ENCODE measurements at places on chromosomes 3 and 15. TPM values are rescaled to one million over a fixed set of nuclear protein-coding genes. Genes with fewer than 3 reads are reported as not detected.

GRCh38 chr15:80982205-80982604 is 7.4 kb downstream of the MESD start:
- DNase-seq = no peak

- DNase-seq = no peak
These were observed 421.6 kb upstream of the CBLB start for GRCh38 chr3:106290304-106290997.

DNA sequence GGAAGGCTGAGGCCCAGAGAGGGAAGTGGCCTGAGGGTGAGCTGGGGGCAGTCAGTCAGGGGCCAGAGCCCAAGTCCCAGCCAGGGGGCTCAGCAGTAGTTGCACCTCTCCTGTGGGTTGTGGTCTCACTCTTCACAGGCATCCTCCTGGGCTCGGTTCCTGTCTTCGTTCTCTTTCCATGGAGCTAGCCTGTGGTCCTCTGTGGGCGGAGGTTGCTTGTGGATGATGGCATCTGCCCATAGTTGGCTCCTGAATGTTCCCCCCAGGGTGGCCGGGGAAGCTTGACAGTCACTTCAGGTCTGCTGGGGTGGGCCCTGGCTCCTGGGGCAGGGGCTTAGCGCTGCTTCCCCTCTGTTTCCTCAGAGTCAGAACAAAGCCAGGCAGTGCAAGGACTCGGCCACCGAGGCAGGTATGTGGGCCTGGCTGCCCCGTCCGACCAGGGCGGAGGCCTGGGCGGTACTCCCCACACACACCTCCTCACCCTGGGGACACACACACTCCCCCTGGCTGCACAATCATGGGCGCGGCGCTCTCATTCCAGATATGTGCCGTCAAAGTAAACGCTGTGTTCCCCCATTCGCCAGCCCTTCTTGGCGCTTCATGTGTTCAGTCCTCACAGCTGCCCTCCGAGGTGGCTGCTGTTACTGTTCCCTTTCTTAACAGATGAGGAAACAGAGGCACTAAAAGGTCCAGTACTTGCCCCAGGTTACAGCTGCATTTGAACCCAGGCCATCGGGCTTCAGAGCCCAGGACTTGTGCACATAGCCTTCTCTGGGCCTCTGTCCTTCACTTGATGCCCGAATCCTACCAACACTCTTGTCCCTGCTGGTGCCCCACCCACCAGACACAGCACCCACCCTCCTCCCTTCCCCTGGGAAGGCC is 34.5 kb downstream of the PSTPIP1 start:
- DNase-seq = no peak

DNA sequence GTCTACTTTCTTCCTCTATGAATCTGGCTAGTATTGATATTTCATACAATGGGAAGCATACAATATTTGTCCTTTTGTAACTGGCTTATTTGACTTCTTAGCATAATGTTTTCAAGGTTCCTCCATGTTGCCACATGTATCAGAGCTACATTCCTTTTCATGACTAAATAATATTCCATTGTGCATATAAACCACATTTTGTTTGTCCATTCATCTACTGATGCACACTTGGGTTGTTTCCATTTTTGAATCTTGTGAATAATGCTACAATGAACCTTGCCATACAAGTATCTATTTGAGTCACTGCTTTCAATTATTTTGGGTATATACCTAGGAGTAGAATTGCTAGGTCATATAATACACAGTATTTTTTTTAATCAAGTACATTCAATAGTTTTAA is 38.0 kb downstream of the OSBPL10 start:
- no peak for DNase-seq

The MED12L gene
- 2.8 TPM for total RNA-seq

GRCh38 chr3:1228289-1228688 is 135.5 kb downstream of the CNTN6 start:
- DNase-seq = no peak

The TPRG1 gene
- not detected for total RNA-seq

DNA sequence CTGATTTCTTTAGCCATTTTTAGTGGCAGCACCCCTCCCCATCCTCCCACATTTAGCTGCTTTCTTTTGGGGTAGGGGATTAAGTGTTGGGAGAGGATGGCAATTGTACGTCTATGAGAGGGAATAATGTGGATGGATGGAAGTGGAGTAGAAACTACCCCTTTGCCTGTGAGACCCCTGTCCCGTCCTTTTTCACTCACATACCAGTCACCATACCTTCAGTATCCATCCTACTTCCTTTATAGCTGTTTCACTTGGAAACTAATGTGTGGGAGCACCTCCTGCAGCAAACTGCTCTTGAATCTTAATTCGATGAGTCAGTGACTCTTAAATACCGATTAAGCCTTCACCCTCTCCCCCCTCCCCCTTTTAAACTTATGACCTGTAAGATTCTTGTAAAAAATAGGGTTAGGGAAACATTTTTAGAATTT is 730 bp downstream of the SPRED1 start:
- DNase-seq = no peak

DNA sequence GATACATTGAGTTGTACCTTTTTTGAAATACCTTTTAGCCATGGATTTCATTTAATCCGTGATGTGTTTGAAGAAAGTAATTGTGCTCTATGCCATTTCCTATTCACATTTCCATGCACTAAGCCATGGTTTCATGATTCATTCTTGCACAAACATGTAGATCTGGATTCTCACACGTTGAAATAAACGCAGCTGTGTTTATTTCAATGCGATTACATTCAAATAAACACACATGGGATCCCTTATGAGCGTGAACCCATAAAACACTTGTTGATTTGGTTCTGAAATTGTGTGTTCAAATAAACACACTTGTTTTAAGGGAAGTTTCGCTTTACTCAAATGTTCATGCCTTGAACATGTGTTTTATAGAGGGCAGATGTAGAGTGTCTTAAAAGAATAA is 39.2 kb downstream of the BBX start:
- DNase-seq = no peak

GRCh38 chr3:14918356-14918860 is 29.0 kb upstream of the NR2C2 start:
- no peak for DNase-seq

The RARRES1 gene
- total RNA-seq = 1.3 TPM

- no peak for DNase-seq
These were observed 159.0 kb upstream of the IL12A start for GRCh38 chr3:159829539-159830227.

- DNase-seq = no peak
These were observed 214.2 kb upstream of the TPM1 start for GRCh38 chr15:62828364-62828763.

DNA sequence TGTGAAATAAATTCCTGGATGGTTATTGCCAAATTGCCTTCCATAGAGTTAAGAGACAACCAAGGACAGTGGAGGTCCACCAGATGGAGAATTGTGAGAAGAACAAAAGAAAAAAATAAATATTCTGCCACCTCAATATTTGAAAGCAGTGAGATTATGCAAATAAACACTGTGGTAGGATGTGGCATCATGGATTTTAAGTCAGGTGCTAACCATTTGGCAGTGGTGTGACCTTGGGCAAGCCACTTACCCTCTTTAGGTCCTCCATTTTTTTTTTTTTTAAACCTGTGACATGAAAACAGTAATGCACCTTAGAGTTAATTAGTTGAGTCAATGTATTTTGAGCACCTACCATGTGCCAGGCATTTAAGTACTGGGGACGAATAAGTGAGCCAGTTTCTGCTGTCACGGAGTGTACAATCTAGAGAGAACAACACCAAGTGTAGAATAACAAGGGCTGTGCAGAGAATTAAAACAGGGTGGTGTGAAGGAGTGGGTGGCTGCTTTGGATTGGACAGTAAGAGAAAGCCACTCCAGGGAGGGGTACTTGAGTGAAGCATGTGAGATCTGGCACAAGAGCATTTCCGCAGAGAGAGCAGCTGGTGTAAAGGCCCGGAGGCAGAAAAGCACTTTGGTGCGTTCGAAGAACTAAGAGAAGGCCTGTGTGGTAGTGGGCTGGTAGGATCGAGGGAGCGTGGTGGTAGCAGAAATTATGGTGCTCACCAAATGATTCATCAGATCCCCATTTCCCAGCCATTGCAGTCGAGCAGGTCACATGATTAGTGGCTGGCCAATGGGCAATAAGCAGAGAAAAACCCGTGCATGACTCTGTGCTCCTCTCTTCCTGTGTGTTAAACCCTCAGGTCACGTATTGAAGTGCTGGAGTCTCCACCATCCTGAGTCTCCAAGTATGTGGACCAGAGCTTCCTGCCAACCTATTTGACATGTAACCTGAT is 39.2 kb downstream of the CCK start:
- no peak for DNase-seq

GRCh38 chr3:142613491-142613890 is 17.3 kb downstream of the PLS1 start:
- DNase-seq = no peak

DNA sequence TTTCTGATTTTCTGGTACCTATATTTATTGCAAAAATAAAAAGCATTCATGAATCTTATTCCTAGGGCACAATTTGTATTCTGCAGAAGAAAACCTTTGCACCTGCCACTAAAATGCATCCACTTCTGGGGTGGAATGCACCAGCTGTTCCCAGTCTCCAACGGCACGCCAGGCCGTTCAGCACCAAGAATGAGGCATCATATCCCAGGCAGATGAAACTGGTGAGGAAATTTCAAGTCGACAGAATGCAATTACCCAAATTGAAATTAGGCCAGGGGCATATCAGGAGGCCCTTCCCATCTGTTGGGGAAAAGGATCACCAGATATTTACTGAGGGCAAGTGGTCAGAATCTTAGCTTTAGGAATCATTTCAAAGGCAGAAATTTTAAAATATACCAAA is 13.6 kb upstream of the RBMS3 start:
- DNase-seq = no peak

- DNase-seq = no peak
These were observed 17.0 kb downstream of the FEZF2 start for GRCh38 chr3:62356356-62356755.

The GREM1 gene
- total RNA-seq = 0.41 TPM

DNA sequence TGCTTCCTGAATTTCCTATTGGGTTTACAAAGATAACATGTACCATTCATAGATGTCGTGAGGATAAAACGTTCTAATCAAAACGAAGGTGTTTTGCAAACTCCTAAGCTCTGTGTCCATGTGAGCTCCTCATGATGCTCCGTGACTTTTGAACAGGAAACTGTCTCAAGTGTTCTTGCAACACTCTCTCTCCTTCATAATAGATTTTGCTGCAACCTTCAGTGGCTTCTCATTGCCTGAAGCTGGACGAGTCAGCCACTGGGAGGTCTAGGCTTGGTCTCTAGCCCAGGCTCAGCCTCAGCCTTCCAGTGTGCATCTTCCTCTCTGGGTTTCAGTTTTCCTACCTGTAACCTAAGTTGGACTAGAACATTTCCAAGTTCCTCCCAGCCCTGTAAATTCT is 18.7 kb upstream of the BCL2A1 start:
- DNase-seq = no peak

DNA sequence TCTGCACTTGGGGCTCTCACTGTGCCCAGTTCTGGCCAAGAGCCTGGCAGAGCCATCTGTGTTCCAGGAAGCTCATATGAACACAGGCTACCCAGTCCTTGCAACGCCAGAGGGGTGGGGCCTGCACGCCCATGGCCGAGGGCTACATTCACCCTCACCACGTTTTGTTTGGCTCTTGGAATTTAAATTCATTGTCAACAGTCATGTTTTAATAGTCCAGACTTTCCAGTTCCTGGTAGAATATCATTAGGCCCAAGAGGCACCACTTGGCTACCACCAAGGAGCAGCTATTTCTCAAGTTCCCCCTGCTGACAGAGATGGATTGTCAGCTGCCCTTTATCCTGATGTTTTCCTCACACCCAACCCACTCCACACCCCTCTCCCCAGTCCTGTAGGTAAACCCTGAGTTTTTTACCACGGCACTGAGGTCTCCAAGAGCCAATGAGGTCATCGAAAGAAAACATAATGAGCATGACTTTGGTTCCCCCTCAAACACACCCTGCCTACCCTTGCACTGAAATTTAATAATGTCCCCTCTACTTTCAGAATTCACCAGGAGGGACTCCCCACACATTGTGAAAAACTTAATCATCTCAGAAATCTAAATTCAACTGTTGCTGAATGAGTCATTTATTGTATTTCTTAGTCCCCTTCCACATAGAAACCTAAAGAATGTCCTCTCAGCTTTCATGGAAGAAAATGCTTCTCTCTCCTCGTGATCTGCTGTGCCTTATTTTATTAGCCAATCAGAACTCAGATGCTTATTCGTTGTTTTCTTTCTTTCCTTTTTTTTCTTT is 125.1 kb downstream of the SHQ1 start:
- no peak for DNase-seq

DNA sequence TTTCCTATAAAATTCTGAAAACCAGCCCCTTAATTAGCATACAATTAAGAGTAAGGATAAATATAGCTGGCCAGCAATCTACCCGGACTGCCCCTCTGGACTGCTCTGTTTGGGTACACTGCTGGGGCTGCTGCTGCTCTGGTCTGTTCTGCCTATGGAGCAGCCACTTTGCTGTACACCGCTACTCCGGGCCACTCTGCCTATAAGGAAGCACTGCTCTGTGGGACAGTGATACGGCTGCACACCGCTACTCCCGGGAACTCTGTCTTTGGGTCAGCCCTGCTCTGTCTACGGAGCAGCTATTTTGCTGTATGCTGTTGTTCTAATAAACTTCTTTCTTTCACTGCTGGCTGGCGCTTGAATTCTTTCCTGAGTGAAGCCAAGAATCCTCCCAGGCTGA is 316.5 kb upstream of the PLSCR5 start:
- no peak for DNase-seq

GRCh38 chr15:51844747-51845426 is 15.4 kb downstream of the TMOD3 start:
- DNase-seq = no peak

- no peak for DNase-seq
These were observed 157.5 kb downstream of the PDZRN3 start for GRCh38 chr3:73467211-73467610.

DNA sequence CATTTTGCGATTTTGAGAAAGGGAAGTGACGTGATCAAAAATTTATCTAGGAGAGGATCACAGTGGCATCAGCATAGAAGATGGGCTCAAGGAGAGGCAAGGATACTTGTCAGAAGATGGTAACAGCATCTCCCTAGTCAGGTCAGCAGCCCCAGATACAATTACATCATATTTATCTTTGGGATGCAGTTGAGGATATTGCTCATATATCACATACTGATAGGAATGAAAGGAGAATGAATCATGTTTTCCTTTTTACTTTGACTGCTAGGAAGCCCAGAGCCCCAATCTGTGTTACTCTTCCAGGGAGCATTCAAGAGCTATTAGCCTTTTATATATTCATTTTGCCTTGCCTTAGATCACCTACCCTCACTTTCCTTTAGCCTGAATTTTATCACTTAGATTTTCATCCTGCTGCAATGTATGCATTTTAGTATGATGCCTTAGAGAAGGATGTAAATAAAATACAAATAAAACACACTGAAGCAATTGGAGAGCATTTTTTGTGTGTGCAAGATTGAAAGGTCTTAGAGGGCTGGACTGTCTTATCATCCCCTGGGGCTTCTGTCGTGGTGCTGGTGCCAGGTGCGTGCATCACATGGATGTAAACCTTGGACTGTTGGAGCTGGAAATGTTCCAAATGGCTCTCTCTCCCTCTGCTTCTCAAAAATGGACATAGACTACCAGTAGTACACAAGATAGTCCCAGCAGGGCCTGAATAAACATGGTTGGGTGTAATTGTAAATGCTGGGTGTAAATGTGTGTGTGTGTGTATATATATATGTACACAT is 40.3 kb downstream of the CORO2B start:
- DNase-seq = no peak

The INSYN1 gene
- total RNA-seq = 2.6 TPM
